COR-L47 (cell line): ENCODE measurements at places on chromosomes 3 and 15.

- DNase-seq: no peak
Observed at GRCh38 chr15:29039466-29040369, 153.9 kb downstream of the APBA2 start.

DNA sequence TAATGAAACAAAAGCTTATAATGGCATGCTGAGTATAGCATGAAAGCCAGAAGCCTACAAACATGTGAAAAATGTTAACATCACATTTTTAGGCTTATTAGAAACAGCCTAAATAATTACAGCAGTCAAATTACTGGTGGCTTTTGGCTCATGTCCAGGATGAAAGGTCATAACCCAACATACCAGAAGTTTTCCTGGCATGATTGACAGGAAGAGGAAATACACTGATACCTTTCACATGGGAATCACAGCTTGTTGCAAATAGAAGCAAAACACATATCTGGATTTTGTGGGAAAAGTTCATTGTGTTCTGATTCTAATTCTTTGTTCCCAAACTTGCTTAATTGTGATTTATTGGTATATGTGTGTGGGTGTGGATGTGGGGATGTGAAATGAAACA lies 393.5 kb upstream of the ARRDC4 start:
- DNase-seq: no peak

GRCh38 chr15:78637776-78638435 lies 3.1 kb downstream of the CHRNB4 start:
- no peak for DNase-seq

GRCh38 chr3:112350018-112350810 lies 17.3 kb downstream of the CD200 start:
- no peak for DNase-seq

- no peak for DNase-seq
Observed at GRCh38 chr3:8210882-8211341, 290.7 kb upstream of the LMCD1 start.
